ENCODE measurements at places on chromosomes 6 and 20. TPM values are rescaled to one million over a fixed set of nuclear protein-coding genes. Genes with fewer than 3 reads are reported as not detected.

GRCh38 chr6:169022079-169022478 lies 231.6 kb downstream of the THBS2 start:
- DNase-seq: no peak

- DNase-seq: no peak
Measured at GRCh38 chr20:59386809-59387208, 86.4 kb downstream of the EDN3 start.

DNA sequence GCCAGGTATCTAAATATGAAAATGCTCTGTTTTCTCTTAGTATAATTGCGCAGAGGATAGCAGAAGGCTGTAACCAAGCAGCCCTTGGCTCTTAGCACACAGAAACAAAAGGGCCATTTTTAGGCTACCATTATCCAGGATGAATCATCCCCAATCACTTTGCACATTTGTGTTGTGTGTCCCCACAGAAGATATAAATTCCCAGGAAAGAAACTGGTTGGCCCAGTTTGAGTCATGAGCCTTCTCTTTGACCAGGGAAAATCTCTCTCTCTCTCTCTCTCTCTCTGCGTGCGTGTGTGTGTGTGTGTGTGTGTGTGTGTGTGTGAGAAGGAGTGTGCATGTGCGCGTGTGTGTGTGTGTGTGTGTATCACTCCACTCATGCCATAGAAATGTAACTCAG lies 178.5 kb downstream of the FRK start:
- no peak for DNase-seq

DNA sequence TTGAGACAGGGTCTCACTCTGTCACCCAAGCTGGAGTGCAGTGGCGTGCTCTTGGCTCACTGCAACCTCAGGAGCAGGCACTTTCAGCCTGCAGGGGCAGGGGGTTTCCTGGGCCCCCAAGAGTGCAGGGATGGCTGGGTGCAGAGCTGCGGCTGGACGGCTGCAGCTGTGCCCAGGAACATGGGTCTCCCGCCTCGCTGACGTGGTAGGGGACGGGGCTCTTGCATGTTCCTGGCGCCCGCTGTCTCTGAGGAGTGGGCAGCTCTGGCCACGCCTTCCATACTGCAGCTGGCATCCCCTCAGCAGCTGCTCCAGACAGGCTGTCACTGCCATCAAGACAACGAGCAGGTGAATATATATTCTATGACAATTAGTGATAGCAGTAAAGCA lies 2.2 kb upstream of the DEK start:
- no peak for DNase-seq

- DNase-seq: no peak
Measured at GRCh38 chr6:113570161-113570560, 287.0 kb upstream of the MARCKS start.

- no peak for DNase-seq
Measured at GRCh38 chr20:371755-372542, 8.6 kb upstream of the TRIB3 start.

- DNase-seq: peak; percentile 16
Measured at GRCh38 chr20:45444050-45444449, 25.5 kb upstream of the WFDC2 start.

DNA sequence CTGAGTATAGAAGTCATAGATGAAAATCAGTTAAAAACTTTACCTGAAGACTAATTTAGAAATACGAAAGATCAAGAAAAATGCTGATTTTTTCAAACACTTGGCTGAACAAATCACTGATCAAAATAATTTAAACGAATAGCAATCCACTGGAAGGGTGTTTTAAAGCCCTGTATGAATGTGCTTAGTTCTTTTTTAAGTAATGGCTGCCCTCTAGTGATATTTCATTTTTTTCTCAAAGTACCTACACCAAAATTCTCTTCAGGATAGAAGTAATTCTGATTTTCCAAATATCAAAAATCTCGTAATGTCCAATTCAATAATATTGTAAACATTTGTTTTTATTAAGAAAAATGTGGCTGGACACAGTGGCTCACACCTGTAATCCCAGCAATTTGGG lies 32.5 kb downstream of the AKAP7 start:
- no peak for DNase-seq

- DNase-seq: peak; percentile 34
Measured at GRCh38 chr6:28211840-28212509, 13.1 kb upstream of the ZSCAN9 start.

- DNase-seq: no peak
Measured at GRCh38 chr20:38604873-38605303, 3.3 kb downstream of the ARHGAP40 start.

- no peak for DNase-seq
Measured at GRCh38 chr6:113650610-113650979, 206.6 kb upstream of the MARCKS start.

- DNase-seq: no peak
Measured at GRCh38 chr6:54632984-54633565, 213.5 kb upstream of the FAM83B start.

- DNase-seq: no peak
Measured at GRCh38 chr6:90212274-90212673, 84.4 kb downstream of the BACH2 start.

DNA sequence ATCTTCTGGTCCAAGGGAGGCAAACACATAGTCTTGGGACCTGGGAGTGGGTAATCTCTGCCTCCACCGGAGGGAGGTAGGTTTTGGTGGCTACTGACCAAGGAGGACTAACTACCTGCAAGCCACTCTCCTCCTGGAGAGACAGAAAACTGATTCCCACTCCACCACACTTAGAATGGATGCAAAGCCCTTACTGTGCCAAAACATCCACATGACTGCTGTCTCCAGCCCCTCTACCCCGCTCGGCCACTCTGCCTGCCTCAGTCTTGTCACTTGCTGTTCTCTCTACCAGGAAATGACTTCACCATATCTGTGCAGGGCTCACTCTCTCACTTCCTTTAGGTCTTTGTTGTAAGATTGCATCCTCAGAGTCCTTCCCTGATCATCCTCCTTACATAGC lies 129.5 kb upstream of the ARG1 start:
- peak; percentile 40 for DNase-seq

GRCh38 chr6:90537723-90538258 lies 49.1 kb downstream of the MAP3K7 start:
- no peak for DNase-seq

GRCh38 chr6:168387426-168387825 lies 53.6 kb upstream of the SMOC2 start:
- DNase-seq: no peak

GRCh38 chr6:19432966-19433498 lies 404.1 kb upstream of the ID4 start:
- DNase-seq: no peak

- DNase-seq: no peak
Measured at GRCh38 chr6:135913785-135914184, 62.3 kb downstream of the PDE7B start.

GRCh38 chr6:170294298-170294730 lies 3.4 kb upstream of the DLL1 start:
- DNase-seq: no peak

DNA sequence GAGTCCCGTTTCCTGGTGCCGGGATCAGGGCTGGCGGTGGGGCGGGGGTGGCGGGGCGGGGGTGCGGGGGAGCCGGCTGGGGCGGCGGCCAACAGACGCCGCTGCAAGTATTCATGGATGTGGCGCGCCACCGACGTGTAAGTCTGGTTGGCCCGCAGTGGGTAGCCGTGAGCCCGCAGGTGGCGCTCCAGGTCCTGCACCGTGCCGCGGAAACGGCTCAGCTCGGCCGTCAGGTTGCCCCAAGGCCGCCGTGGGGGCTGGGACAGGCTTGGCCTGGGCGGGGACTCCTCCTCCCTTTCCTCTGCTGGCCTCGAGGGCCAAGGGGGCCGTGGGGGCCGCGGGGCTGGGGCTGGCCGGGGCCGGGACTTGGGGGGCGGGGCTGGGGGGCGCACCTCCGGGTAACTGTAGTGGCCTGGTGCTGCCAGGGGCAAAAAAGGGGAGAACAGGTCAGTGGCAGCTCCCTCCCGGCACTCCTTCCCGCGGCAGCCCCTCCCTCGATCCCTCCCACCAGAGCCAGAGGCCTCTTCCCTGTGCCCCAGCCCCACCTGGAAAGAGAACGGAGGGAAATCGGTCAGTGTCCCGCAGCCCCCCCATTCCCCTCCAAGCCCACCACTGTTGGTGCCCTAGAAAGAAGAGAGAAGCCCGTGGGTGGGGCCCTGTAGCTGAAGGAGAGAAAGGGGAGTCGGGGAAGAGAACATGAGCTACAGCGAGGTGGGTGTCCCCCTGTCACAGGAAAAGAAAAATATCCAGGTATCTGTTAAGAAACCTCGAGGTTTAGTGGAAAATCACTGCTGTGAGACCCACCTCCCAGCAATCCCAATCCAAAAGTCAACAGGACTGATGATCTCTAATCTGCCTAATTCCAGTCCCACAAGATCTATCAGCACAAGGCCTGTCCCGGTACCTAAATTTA lies 21.3 kb downstream of the TNXB start:
- peak; percentile 79 for DNase-seq

BMP5 gene
- not detected for total RNA-seq

ECT2L gene
- not detected for total RNA-seq

B4GALT5 gene
- 22.4 TPM for total RNA-seq

TMEM14B gene
- total RNA-seq: 113 TPM

SLC17A9 gene
- total RNA-seq: 52.1 TPM

CNR1 gene
- total RNA-seq: not detected

TFAP2B gene
- total RNA-seq: not detected

GFOD1 gene
- 12.8 TPM for total RNA-seq

LBP gene
- not detected for total RNA-seq

ACOT13 gene
- 22.9 TPM for total RNA-seq

TFAP2D gene
- total RNA-seq: not detected

CFAP61 gene
- total RNA-seq: not detected

HLA-DMA gene
- total RNA-seq: 16.9 TPM

SUMO4 gene
- total RNA-seq: 2.6 TPM

GLP1R gene
- total RNA-seq: 0.56 TPM

Measured in activated naive CD8-positive, alpha-beta T cell treated with anti-CD3 and anti-CD28 coated beads for 36 hours (primary cell).